ENCODE measurements at places on chromosomes 2 and 18.

DNA sequence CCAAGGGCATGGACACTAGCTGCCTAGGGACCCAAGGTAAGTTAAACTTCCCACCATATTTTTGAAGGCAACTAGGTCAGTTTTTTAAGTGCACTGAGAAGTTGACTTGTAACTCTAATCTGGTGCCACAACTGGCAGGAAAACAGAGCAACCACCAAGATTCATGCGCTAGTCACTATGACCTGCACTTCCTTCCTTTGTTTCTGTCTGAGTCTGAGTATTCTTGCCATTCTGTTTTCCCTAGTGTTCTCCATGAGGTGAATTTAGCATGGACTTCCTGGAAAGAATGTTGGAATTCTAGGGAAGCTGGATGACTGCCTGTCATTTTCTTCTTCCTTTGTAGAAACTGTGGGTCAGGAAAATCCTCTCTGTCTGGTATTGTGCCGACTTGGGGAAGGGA is 249.0 kb downstream of the GALNT13 start:
- DNase-seq, result no peak

GRCh38 chr2:84022810-84023431 is 436.2 kb downstream of the SUCLG1 start:
- DNase-seq, result no peak

DNA sequence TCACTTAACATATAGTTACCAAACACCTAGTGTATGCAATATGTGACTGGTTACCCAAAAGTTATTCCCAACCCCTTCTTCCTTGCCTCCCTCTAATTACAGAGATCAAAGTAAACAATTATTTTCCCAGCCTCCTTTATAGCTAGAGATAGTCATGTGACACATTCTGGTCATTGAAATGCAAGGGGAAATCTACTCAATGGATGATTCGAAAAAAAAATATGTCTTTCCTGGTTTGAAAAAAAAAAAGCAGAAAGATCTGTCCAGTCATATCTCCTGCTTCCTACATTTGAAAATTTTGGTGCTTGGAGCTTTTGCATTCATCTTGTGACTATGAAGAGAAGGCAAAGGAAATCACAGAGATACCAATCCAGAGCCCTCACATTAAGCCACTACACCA is 27.6 kb upstream of the UGP2 start:
- no peak for DNase-seq

DNA sequence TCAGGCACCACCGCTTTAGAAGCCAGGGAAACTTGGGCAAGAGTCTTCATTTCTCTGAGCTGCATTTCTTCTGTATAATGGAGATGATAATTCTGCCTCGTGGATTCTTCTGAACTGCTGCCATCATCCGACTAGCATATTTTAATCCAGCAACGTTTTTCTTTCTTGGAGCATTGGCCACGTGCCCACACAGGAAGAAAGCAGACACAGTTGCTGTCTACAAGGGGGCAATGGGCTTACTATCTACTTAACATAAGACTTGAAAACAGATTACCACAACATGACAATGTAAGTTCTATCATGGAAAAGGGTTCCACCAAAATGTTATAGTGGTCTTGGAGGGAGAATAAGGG is 176.5 kb downstream of the FAM210A start:
- DNase-seq, result no peak

DNA sequence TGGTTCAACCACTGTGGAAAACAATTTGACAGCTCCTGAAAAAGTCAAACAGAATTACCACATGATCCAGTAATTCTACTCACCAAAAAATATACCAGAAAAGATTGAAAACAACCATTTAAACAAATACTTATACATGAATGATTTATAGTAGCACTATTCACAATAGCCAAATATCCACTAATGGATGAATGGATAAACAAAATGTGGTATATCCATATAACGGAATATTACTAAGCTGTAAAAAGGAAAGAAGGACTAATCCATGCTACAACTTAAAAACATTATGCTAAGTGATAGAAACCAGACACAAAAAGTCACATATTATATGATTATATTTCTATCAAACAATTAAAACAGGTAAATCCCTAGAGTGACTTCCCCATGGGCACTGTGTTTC is 131.5 kb downstream of the SPOPL start:
- no peak for DNase-seq

DNA sequence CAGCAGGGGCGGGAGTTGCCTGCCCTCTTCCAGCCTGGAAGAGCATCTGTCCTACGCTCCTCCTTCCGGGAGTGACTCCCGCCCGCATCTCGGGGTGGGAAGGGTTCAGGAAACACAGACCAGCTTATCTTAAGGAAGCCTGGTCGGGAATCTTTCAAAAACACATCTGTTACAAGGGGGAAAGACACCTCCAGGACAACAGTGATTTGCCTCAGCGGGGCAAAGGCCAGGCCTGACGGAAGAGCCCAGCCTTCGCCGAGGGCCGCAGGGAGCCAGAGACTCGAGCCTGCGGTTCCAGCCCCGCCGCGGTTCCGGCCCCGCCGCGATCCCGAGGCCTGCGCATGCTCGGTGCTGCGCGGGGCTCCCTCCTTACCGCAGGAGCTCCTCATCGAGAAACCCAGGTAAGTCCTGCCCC is 38.1 kb upstream of the TGIF1 start:
- DNase-seq, result no peak

GRCh38 chr18:59788791-59789106 is 91.5 kb upstream of the CCBE1 start:
- DNase-seq, result no peak

DNA sequence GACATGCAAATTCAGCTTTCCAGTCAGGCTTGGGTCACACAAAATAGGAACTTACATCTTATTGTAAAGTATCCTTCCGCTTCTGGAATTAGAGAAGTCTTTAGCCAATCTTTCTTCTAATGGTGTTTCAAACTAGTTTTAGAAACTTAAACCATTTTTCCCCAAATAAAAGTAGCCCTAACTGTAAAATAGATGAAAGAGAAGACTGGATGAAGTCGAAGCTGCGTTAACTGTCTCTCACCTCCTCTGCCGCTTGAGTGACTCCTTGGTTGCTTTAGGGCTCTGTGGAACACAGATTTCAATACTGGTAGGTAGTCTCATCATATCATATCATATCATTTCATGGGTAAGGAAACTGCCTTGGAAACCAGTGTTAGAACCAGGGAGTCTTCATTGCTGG is 498.4 kb downstream of the XIRP2 start:
- no peak for DNase-seq

DNA sequence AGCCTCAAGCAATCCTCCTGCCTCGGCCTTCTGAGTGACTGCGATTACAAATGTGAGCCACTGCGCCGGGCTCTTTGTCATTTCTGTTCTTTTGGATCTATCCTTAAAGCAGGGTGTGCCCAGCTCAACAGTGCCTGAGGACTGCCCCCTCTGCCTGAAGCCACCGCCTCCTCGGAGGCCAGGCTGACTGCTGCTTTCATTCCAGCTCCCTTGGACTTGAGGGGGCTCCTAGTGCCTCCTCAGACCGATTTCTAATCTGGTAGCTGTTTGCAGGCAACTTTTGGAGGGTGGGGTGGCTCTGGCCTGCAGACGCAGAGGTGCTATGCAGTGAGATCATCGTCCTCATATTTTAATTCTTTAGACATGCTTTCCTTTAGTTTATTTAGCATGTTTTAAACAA is 35.9 kb upstream of the KLF11 start:
- no peak for DNase-seq

GRCh38 chr18:9196568-9196967 is 60.0 kb downstream of the ANKRD12 start:
- no peak for DNase-seq

DNA sequence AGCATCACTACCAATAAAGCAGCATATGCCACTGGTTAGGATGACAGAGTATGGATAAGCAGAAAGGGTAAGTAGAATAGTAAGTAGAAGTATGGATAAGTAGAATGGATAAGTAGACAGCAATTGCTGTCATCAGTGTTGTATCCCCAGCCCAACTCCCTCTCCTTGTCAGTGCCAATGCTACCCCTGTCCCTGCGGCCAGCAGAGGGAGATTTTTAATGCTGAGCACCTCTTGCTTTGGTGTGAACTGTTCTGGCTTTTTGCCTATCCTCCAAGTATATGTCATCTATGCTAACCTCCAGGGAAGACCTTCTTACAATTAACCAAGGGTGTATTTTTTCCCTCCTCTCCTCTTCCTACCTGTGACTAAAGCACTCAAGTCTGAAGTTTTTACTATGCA is 136.7 kb upstream of the SPHKAP start:
- DNase-seq, result no peak

DNA sequence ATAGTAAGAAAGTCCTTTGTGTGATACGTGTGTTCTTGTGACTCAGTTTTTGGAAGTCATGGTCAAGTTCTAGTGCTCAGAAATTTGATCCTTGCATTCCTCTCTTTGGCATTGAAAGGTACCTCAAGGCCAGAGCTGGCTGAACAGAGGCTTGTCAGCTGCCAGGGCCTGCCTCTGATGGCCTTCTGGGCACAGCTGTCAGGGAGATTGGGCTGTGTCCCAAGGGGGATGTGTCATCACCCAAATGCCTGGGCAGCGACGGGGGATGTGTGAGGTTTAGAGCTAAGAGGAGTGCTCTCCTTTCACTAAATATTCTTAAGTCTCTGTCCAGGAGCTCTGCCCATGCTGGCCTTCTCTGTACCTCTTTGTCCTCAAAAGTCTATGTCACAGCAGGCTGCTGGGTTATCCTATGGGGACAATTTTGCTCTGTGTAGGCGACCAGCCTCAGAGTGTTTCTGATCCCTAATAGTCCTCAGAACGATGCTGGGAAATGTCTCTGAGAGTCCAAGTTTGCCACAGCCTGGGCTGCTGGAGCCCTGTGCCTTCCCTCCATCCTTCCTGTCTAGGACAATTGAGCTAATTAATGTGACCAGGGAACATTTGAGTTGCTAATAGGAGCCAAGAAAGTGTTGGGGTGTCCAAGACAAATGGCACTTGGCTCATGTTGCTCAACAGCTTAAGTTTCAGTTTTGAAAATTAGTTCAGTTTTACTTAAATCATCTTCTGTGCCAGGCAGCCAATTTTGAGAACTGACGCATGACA is 115.4 kb upstream of the ZNF521 start:
- peak; percentile 2 for DNase-seq

GRCh38 chr2:73111073-73112025 is 1.4 kb downstream of the RAB11FIP5 start:
- DNase-seq, result no peak

DNA sequence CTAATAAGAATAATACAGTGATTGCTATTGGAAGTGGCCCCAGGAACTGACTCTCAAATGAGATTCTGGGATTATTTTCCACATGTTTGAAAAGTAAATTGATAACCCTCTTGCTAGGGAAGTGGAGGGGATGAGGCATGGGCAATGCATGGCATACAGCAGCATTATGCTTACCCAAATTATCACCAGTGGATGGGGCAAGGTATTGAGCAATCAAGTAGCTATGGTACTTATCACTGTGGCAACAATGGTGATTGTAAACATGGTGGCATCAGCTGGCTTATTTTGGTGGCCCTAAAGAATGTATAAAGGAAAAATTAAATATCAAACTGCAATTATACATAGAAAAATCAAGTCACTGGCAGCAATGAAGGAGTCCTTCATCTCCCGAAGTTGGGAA is 155.1 kb downstream of the FIGN start:
- DNase-seq, result no peak

DNA sequence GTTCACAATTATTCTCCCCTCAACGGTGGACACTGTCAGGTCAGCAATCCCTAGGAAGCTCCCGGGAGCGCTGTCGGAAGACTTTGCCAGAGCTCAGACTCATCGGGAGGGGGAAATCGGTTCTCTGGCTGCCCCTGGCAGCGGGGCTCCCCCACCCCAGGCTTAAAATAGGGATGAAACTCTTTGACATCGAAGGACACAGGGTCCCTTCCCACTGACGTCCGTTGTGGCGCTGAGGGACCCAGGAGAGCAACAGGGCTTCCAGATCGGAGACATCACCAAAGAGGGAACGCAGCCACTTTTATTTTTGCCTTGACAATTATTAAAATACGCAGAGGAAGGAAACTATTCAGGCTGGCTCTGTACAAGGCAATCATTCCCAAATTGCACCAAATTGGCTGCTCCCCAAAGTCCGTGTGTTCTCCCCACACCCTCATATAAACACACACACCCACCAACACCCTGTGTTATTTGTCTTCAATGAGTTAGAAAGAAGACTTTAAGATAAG is 249.0 kb downstream of the CDH20 start:
- no peak for DNase-seq

DNA sequence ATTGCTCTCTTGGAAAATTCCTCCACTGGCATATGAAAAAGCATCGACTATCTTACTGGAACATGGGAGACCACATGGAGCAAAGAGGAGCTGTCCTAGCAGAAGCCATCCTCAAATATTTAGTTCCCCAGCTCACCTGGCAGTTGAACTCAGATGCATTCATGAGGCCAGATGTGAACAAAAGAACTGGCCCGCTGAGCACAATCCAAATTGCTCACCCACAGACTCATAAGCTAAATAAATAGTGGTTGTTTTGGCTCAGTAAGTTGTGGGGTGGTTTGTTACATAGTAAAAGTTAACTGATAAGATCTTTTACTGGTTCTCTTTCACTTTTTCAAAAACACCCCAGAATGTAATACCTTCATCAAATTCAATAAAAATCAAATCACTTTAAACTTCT is 108.6 kb upstream of the CWC22 start:
- no peak for DNase-seq

- DNase-seq, result no peak
Measured at GRCh38 chr2:173940208-173941020, 24.8 kb downstream of the SP3 start.

DNA sequence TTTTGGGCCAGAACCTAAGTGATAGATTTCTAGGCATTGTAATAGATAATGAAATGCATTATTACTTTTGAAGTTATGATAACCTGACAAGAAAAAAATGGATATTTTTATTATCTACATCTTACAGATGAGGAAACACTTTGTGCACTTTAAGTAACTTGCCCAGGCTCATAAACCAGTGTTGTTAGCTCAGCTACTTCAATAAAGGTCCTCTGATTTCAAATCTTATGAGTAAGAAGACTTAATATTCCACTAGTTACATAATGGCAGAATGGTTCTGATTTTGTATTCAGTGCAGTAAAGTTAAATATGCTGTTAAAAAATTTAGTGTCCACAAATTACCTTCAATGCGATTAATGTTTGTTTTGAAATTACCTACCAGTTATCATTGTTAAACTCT is 199.0 kb downstream of the BABAM2 start:
- DNase-seq, result no peak

DNA sequence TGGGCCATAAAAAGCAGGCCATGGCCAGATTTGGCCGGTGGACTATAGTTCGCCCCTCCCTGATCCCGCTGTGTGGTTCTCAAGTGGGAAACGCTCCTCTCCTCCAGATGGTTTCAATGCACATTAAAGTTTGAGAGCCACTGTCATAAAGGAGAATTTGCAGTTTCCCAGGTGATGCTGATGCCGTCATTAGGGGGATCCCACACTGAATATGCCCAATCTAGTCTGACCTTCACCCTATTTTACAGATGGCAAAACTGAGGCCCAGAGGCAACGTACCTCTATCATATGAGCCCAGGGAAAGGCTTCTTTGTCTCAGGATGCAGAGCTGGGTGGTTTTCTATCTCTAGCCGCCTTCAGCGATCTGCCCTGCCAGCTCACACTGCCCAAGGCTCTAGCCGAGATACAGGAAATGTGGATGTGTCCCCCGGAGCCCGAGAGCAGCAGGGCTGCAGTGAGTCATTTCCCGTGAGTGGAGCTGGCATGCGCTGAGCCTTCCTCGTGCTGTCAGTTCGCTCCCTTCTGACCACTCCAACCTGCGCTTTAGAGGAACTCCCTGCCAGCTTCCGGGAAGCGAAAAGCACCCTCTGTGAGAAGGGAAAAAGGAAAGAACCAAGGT is 116.2 kb downstream of the SMAD7 start:
- DNase-seq, result peak; percentile 10
